ENCODE measurements at places on chromosomes 4 and X. TPM values are rescaled to one million over a fixed set of nuclear protein-coding genes. Genes with fewer than 3 reads are reported as not detected.
A peak's percentile ranks its signal among the peaks of the same experiment; 100 is the strongest.

Gene VCX3A
- polyA plus RNA-seq = not detected

Gene MUC7
- not detected for polyA plus RNA-seq

Gene UGT2B11
- not detected for polyA plus RNA-seq

Gene ARHGAP36
- not detected for polyA plus RNA-seq

DNA sequence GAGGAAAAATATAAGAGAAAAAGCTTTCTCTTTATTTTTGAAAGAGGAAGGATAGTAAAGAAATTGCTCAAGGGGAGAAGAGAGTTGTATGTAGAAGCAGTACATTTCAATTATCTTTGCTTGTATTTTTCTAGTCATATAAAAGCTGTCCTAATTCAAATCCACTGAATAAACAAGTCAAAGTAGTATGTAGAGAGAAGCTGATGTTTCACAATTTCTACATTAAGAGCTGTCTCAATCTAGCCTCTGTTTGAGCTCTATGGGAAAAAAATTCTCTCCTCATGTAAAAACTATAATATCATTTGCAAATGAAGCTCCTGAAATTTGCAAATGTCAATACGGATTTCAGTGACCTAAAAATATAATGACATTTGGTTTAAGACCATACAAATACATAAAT lies 52.6 kb downstream of the CHM start:
- DNase-seq = no peak

DNA sequence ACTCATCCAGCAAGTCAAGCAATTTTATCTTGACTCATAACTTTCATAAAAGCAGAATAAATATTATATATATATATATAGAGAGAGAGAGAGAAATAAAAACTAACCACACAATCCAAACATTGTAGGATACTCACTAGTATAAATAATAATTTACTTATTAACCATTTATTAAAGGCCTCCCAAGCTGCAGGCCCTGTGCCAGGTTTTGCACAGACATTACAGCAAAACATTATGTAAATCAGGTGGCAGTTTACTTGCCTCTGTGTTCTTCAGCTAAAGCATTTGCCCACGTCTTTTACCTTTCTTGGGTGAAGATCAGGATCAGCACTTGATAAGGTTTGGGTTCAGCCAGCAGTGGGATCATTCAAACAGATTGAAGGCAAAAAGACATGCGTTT lies 75.6 kb downstream of the CLDN22 start:
- DNase-seq = no peak

DNA sequence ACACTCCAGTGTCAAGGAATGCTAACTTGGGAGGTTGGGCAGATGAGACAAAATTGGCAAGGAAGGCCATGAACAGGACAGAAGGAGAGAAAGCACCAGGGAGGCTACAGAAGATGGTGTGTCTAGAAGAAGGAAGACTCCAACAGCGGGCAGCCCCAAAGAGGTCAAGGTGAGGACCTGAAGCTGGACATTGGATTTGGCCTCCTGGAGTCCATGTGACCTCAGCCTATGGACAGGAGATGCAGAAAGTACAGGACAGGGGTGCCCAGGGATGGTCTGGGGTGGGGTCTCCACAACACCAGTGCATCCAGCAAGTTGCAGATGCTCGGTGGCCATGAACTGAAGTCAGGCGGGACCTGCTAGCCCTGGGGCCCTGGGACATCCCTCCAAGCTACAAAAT lies 86.2 kb downstream of the JAKMIP1 start:
- no peak for DNase-seq

DNA sequence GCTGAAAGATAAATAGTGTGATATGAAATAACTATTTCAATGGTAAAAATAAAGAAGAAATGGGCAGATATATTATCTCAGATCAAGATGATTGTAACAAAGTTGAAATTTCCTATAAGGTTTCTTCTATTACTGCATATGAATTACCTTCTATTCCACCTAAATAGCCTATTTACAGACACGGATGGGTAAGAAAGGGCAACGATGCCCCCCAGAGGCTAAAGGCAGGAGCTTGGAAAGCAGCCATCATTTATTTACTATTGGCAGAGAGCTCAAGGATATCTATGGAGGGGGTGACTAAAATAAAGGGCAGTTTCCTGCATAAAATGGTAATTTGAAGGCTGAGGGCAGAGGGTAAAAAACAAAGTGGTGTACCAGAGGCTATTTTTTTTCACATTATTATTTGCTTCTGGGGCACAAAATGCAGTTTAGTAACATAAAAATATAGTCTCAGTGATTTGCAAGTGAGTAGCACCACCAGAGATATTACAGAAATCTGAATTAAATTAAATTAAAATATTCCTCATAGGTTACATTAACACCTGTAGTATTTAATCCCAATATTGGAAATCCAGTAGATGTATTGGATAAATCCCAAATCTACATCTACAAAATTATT lies 123.1 kb downstream of the BTC start:
- DNase-seq = no peak

- DNase-seq = peak; percentile 14
Measured at GRCh38 chrX:21738210-21738949, 19.5 kb downstream of the SMPX start.

- no peak for DNase-seq
Measured at GRCh38 chr4:127007305-127007704, 625.5 kb upstream of the INTU start.

DNA sequence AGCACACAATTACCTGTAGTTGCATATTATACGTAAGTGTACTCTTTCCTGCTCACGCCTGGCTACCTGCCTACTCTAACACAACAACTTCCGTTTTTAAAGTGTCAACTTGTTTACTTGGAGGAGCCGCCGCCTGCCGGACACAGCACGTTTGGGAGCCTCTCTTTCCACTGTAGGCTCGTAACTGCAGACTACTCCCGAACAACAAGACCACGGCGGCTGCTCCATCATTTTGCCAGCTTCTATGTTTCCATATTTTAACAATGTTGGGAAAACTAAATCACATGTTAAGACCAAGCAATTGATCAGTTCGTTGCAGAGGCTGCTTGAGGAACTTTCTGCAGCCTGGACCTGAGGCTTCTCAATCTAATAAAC lies 841 bp downstream of the MTNR1A start:
- DNase-seq = peak; percentile 9

DNA sequence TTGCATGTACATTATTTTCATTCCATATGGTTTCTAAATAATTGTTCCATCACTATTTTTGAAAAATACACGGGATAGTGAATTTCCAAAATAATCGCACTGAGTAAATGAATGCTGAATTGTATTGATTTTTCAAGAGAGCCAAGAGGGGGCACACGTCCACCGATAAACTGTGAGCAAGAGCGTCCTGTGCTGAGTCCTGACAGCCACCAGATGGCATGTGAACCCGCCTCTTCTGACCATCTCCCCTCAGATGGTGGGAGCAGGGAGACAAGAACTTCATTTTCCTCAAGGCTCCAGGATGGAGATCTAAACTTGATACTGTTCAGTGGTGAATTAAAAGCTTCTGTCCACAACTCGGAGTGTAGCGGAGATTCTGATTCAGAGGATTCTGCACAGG lies 30.6 kb upstream of the IL9R start:
- no peak for DNase-seq

GRCh38 chr4:111502626-111503025 lies 642.6 kb upstream of the FAM241A start:
- DNase-seq = no peak

- no peak for DNase-seq
Measured at GRCh38 chrX:71450433-71451106, 82.3 kb upstream of the OGT start.

DNA sequence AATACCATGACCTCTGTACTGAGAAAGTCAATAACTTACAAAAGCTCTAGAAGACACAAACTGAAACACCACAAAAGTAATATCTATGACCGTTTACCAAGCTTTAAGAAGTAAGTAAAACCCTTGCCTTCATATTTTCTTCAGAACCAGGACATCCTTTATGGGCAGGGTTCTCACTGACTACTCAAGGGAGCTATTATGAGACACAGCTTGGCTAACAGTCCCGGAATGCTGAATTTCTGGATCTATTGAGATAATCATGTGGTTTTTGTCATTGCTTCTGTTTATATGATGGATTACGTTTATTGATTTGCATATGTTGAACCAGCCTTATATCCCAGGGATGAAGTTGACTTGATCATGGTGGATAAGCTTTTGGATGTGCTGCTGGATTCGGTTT lies 19.9 kb upstream of the CDS1 start:
- DNase-seq = no peak

DNA sequence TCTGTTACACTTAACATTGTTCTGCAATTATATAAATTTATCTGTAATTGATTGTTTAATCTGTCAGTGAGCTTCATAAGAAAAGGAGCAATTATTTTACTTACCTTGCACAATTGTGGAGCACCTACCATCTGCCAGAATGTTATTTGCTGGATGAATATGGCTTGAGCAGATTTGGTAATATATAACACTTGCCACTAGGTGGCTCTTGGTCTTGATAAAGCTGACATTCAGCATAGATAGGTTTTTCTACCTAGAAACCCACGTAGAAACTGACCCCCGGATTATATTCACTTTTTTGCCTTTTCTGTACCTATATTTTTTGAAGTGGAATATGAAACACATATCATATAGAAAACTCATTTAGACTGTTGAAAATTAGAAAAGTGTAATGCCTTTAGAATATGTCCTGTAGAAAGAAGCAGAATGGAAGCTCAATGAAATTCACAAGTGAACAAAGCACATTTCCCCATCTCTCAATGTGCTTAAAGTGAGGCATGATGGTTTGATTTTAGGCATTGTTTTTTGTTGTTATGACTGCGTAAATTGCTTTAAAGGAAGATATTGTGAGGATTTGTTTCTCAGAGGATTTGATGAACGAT lies 9.5 kb downstream of the RBPJ start:
- no peak for DNase-seq

DNA sequence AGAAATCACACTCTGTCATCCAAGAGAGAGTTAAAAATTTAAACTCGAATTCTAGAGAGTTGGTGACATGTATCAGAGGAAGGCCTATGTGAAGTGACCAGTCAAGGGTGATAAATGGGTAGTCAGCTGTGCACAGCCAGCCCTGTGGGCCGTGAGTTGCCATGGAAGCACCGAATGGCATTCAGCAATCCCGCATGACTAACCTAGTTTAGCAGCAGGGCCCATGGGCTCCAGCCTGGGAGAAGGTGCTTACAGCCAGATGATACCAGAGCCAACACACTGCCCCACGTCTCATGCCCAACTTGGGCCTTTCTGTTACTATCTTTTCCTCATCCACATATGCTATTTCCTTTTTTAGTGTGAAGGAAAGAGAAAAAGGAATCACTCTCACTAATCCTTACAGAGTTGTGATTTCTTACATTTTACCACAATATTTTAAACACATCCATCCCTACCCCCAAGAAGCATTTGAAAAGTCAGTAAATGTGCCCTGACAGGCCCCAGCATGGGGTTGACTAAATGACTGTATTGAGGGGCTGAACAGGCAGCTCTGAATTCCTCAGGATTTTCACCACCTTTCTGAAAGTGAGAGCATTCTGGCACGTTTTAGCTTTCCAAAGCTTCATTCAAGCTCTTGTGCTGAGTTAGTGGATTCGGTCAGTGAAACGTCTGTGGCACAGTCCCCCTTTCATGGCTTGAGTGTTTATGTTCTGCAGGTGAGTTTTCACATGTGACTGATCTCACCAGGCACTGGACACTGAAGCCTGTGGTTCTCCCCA lies 104.2 kb downstream of the AFF1 start:
- peak; percentile 73 for DNase-seq

- DNase-seq = no peak
Measured at GRCh38 chrX:22481436-22481835, 208.7 kb downstream of the CBLL2 start.

DNA sequence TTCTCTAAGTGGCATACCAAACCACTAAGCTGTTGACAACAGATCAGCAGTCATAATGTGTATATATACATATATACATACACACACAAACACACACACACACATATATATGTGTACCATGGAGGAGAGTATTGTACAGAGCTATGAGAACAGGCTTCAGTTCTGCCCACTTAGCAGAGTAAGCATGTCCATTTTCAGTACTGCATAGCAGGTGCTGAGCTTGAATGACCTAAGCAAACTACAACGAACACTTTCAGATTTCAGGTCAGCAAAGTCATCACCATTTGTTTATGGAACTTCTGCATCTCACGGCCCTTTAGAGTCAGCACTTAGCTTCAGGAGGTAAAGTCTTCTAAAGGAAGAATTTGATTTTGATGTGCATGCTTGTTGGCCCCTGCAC lies 735.8 kb upstream of the ATOH1 start:
- DNase-seq = no peak

DNA sequence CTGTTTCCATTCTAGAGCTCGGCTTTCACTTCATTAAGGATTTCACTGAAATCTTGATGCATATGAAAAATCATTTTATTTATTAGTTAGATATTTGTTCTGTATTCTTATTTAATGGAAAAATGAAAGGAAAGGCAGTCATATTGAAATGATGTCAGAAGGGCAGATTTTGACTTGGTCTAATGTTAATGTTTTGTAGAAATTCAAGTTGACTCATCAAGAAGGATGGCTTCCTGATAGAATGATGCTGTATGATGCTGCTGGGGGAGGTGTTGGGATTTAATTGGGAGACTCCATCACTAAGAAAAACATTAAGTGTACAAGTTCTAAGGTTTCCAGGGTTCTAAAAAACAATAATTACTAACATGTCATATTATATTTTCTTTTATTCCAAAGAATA lies 204.8 kb downstream of the PDGFC start:
- DNase-seq = no peak

- DNase-seq = no peak
Measured at GRCh38 chr4:102493794-102494193, 7.4 kb upstream of the NFKB1 start.

- no peak for DNase-seq
Measured at GRCh38 chrX:73758250-73758649, 195.3 kb downstream of the CHIC1 start.

- DNase-seq = no peak
Measured at GRCh38 chr4:16302648-16303047, 76.4 kb upstream of the TAPT1 start.
